ENCODE measurements at places on chromosomes 11 and 22.

- peak; percentile 97 for DNase-seq
Observed at GRCh38 chr11:119057000-119057769, at the start of gene HYOU1. Gene HYOU1 (minus strand): TSS chr11:119057205. CDS start chr11:119056160, 1,045 bp downstream.

DNA sequence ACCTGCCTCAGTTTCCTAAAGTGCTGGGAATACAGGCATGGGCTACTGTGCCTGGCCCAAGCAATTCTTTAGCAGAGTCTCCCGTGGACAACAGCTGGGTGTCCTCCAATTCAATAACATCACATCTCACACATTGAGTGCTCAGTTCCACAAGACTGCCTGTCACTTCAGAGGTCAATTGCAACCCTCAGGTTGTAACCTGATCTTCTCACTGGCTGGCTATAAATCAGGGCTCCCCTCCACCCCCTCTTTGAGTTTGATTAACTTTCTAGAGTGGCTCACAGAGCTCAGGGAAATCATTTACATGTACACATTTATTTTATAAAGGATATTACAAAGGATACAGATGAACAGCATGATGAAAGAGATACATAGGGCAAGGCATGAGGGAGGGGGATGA lies 68.1 kb downstream of the MCHR1 start:
- no peak for DNase-seq

DNA sequence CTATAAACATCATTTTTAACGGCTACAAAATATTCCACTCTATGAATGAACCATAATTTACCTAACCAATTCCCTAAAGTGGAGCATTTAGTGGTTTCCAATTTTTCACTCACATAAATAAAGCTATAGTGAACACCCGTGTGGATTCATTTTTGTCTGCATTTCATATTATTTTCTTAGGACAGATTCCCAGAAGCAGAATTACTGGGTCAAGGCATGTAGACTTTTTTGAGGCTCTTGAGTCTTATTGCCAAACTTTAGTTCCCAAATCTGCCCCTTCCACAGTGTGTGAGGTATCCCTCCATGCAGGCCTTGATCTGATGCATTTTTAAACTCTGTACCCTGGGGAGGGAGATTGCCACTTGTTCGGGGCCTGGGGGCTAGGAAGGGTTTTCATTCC lies 198.2 kb downstream of the TENM4 start:
- DNase-seq = peak; percentile 65

GRCh38 chr11:14042686-14043465 lies 80.4 kb downstream of the SPON1 start:
- no peak for DNase-seq

DNA sequence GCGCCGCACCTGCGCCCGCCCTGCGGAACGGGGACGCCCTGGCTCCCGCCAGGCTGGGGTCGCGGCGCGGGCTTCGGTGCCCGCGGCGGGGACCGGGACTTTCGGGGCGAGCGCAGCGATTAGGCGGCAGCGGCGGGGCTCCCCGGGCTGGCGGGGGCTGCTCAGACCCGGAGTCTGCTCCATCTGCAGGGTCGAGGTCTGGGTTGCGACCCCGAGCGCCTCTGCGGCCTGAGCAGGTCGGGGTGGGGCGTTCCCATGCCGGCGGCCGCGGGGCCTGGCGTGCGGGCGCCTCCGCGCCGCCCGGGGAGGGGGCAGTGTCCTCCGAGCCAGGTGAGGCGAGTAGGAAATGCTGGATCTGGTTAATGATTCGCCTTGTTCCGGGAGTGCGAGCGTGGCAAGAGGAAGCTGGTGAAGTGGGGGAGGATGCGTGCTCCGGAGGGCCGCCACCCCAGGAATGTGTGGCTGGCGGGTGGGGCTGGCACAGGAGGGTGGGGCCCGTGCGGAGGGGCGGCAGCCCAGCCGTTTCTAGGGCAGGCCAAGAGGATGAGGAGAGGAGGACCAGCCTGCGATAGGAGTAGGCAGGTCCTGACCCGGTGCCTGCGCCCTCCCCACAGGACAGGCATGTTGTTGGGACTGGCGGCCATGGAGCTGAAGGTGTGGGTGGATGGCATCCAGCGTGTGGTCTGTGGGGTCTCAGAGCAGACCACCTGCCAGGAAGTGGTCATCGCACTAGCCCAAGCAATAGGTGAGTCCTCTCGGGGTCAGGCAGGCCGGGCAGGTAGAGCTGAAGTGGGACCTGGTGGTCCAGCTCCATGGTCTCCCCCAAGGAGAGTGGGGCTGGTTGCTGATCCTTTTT lies 606 bp downstream of the RASSF7 start:
- DNase-seq = no peak

Measured in choroid plexus epithelial cell (primary cell).